Left renal cortex interstitium (tissue), 4 donors: ENCODE measurements at places on chromosomes 2 and 18. TPM values are rescaled to one million over a fixed set of nuclear protein-coding genes. Genes with fewer than 3 reads are reported as not detected.

SCN2A gene
- 2.6 TPM for polyA plus RNA-seq

DNA sequence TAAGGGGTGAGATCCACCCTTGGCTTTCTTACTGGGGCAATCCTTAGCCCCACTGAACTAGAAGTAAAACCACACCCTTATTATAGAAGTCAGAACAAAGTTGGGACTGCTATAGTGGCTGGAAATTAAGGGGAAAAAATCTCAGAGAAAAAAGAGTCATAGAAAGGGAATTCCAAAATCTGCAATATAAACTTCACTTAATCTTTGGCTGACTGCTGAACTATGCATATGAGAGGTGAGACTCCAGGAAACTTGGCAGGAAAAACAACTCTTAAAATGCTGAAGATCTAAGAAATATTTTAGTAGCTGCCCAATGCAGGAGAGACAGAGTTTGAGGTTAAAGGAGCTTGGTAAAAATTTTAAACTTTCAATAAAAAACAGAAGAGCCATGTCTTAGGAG, 201.8 kb upstream of the FN1 start:
- no peak for DNase-seq

- no peak for DNase-seq
Measured at GRCh38 chr2:101125374-101125773, 25.8 kb downstream of the TBC1D8 start.

GRCh38 chr2:211344289-211344688, 787.9 kb downstream of the CPS1 start:
- DNase-seq: no peak

DNA sequence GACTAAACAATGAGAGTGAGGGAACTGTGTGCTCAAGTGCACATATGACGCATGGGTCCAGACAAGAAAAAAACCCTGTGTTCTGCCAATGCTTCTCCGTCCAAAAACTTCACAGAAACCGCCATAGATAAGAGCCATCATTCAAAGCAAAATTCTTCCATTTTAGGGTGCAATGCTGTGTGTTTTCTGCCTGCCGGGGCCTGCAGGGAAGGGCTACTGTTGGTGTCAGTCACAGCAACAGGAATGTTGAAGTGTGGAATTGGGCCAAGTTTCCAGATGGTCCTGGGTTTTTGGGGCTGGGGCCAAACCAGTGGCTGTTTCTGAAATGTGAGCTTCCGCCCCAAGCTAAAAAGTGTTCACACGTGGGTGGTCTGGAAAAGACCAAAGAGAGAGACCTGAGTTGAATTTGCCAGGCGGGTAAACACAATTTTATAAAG, 677 bp upstream of the MC2R start:
- no peak for DNase-seq

DNA sequence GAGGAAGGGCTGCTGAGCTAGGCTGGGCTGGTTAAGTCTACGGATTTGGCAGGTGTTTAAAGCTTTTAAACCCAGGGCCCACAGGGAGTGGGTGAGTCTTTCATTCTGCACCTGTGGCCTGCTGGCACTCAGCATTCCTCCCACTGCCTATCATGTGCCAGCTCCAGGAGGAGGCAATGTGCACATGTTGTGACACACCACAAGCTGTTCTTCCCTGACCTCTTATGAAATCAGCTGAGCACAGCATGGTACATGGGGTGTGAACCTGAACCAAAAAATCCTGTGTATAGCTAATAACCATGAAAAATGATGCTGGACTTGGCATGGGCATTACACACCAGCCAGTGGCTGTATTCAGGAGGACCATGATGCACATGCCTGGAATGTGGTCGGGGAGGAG, 297.9 kb upstream of the MMADHC start:
- DNase-seq: no peak

- no peak for DNase-seq
Measured at GRCh38 chr2:157176602-157177001, 80.9 kb upstream of the GALNT5 start.
